ENCODE measurements at places on chromosomes 2 and 18.

GRCh38 chr2:143686585-143687164 lies 557.5 kb downstream of the ARHGAP15 start:
- DNase-seq = no peak

GRCh38 chr2:175457895-175458448 lies 276.5 kb upstream of the ATP5MC3 start:
- no peak for DNase-seq

GRCh38 chr2:26769089-26769761 lies 5.1 kb downstream of the SLC35F6 start:
- no peak for DNase-seq

GRCh38 chr2:231425811-231426703 lies 30.5 kb downstream of the B3GNT7 start:
- no peak for DNase-seq

DNA sequence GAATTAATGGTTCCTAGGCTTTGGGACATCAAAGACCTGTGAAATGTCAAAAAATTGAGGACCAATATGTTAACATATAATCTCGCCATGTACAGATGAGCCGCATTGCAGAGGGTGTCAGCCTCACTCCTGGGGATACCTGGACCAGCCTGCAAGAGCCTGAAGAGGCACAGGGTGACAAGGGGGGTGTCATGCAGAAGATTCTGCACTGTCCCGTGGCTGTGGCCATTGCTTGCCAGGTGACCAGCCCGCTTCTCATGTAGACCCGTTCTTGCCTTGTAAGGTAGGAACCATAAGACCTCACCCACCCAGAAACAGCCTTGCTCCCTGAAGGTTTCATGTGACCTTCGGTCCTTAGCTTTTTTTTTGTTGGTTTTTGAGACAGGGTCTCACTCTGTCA lies 37.5 kb downstream of the TMEM37 start:
- DNase-seq = no peak

GRCh38 chr2:44244135-44244871 lies 31.0 kb upstream of the SLC3A1 start:
- DNase-seq = peak; percentile 58

DNA sequence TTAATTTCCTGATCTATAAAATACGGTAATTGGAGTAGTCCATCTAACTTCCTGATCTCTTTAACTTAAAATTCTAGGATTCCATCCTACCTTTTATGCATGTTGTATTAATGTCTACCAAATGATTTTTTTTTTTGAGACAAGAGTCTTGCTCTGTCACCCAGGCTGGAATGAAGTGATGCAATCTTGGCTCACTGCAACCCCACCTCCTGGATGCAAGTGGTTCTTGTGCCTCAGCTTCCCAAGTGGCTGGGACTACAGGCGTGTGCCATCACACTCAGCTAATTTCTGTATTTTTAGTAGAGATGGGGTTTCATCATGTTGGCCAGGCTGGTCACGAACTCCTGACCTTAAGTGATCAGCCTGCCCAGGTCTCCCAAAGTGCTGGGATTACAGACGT lies 47.8 kb downstream of the CFAP36 start:
- no peak for DNase-seq

- DNase-seq = no peak
Observed at GRCh38 chr2:177682836-177683660, 290.5 kb downstream of the AGPS start.

GRCh38 chr2:145091967-145092366 lies 572.0 kb upstream of the ZEB2 start:
- no peak for DNase-seq

DNA sequence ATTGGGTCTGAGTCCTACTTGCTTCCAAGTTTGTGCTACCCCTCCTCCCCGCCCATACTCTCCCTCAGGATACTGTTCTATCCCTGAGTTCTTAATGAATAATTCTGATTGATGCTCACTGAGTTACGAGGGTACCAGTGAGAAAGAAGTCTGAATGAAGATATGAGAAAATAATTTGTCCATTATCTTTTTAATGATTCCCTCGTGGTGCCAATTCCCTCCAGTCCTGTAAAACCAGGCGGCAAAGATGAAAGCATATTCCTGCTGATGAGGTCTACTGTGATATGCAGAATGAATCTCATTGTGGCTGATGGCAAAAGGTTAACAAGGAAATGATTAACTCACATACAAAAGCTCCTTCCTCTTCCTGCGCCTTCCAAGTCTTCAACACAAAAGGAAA lies 650.2 kb upstream of the SLC39A10 start:
- DNase-seq = no peak

DNA sequence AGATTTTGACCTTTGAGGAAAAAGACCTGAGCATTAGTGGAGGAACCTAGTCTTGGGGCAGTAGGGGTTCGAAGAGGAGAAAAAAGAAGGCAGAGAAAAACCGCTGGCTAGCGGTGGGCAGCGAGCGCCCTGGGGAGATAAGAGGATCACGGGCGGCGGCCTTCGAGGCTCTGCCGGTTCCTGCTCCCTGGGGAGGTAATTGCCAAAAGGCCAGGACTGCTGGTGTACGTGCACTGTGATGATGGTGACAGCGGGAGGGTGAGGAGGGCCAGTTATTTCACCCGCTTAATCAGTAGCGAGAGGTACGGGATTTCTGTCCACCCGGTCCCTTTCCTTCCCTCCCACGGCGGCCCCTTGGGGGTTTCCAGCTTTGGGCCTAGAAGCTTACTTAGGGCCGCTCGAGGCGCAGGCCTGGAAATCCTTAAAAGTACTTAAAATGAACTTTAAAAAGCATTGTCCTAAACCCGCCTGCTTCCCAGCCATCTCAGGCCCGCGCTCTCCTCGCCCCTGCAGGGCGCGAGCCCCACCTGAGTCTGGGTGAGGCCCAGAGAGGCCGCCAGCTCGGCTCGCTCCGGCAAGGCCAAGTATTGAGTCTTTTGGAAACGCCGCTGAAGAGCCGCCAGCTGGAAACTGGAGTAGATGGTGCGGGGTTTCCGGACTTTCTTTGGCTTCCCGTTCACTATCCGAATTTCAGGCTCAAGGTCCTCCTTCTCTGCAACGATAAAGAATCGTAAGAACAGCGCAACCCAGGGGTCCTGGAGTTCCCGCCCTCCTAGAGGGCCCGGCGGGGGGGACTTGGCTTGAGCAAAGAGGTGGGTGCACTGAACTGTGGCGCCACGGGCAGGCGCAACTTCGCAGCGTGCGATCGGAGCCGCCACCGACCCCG lies 1.5 kb downstream of the DLX2 start:
- no peak for DNase-seq

DNA sequence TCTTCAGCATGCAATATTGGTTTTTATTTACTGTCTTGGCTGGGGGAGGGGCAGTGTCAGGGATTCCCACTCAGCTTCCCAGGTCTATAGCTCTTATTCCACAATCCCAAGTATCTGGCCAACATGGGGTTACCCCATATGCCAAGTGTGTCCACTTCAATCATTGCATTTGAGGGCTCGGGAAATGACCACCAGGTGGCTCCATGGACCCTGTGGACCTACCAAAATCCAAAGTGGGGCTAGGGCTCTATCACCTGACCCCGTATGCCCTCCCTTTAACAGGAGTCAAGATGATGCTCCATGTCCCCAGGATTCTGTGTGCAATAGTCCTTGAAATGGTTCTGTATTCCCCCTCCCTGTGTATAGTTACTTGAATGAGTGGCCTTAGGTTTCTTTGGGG lies 12.1 kb upstream of the TRAF3IP1 start:
- no peak for DNase-seq

DNA sequence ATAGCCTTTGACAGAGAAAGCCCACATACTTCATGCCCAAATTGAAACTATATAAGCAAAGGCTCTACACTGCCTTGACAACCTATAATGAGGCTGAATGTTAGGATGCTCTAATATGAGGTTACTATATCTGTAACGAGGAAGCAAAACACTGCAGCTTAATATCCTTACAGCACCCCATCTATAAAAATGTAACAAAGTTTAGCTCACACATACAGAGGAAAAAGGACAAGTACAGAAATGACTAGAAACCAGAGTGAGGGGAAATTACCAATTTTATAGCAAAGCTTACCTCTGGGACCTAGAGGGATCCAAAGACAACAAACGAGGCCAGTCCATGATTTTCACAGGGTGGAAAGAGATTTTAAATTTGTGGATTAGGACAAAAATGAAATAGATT lies 138.5 kb downstream of the COL4A4 start:
- no peak for DNase-seq

DNA sequence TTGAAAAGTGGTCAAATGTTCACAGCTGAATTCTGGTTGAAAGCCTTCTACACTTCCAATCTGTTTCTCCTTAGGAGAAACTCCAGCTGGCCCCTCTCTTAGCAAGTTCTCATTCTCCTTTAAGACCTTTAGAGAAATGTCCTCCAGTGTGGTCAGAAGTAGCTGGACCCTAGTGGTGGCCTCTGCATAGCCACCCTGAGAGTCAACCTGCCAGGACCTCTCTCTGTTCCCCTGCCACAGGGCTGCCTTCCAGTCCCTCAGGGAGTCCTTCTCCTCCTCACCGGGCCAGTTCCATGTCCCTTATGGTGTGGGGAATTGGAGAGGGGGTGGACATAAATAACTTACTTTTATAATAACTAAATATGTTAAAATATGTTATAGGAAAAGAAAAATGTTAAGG lies 200.9 kb upstream of the PKDCC start:
- no peak for DNase-seq

DNA sequence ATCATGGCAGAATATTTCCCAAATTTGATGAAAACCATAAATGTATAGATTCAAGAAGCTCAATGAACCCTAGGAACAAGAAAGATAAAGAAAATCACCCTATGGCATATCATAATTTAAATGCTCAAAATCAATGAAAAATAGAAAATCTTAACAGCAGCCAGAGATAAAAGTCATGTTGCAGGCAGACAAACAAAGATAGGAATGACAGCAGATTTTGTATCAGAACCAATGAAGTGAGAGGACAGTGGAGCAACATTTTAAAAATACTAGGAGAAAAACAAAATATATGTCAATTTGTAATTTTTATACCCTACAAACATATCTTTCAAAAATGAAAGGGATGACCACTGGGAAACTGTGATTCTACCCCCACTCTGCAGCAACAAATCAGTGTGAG lies 203.3 kb downstream of the PIEZO2 start:
- no peak for DNase-seq

GRCh38 chr2:232541961-232542714 lies 2.6 kb downstream of the CHRNG start:
- no peak for DNase-seq

GRCh38 chr2:200408428-200409316 lies 101.2 kb downstream of the KCTD18 start:
- peak; percentile 5 for DNase-seq

DNA sequence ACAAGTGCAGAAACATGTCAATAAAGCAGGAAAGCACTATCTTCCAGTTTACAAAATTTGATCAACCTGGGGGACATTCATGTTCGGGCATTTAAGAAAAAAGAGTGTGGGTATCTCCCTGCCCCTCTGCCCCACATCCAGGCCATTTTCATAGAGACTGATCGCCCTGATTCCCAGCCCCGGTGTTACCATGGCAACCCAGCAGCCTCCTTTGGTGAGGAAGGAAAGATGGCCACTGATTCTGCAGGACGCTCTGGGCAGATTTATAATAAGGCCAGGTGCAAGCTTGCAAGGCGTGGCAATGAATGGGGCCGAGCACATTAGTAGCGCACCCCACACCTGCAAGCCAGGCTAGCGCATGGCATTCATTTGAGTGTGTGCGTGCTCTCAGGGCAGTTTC lies 36.7 kb upstream of the ARL4C start:
- DNase-seq = peak; percentile 25

DNA sequence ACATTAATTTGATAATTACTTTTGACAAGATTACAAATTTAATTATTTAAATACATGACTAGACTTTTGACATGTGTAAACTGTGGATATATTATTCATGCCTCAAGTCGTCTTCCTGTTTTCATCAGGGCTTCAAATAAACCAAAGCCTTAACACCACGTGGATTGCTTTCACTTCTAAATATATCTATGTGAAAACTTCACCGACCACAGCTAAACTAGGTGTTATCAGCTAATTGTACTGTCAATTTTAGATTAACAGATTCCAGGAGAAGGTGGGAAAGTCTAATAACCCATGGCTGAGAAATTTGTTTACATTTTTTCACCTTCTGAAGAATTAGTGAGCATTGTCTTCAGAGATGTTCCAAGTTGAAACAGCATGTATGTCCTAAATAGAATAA lies 494.7 kb upstream of the FAM98A start:
- DNase-seq = no peak

GRCh38 chr2:135637456-135638087 lies 104.1 kb upstream of the UBXN4 start:
- no peak for DNase-seq

DNA sequence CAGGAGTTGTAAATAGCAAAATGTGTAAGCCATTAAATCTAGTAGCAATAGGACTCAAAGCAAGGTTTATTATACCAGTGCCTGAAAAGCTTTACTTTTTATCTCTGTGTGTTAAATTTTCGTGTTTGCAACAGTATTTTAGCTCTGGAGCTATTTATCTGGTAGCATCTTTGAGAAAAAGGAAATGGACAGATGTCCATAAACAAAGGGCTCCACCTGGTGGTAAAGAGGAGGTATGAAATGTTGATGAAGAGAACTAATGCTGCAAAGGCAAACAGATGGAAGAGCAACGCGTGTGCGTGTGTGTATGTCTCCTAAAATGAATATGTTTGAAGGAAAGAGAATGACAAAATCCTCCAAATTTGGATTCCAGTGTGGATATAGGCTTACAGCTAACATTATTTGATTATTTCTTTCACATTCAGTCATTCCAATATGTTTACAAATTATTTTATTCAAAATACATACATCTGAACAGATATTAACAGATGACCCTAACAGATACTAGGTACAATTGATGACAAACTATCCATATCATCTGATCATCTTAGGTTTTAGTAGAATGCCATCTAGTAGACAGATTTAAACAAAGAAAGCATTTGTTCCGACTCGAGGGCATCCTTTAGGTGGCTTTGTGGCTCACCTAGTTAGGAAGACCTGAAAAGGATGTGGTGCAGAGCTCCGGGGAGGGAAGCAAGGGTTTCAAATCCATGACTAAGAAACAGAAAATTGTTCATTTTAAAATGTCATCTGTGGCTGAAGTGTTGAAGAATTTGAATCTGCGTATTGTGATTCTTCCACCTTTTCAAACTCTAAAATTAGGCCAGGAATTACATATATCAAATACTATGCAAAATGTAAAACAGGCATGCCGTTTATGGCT lies 383.3 kb downstream of the MTX2 start:
- DNase-seq = peak; percentile 50

All from NCI-H2107 (cell line).